ENCODE measurements at places on chromosomes 11 and 22. TPM values are rescaled to one million over a fixed set of nuclear protein-coding genes. Genes with fewer than 3 reads are reported as not detected.

GRCh38 chr11:69854713-69855112 lies 35.5 kb upstream of the FGF3 start:
- peaks cover 4% of the 10 kb centered on the region for H3K27me3 ChIP-seq
- no peaks in the 10 kb centered on the region for H3K36me3 ChIP-seq
- H3K4me3 ChIP-seq: no peak overlapping the region
- DNase-seq: no peak
- H3K4me1 ChIP-seq: no peaks in the 10 kb centered on the region
- H3K27ac ChIP-seq: no peak overlapping the region

DNA sequence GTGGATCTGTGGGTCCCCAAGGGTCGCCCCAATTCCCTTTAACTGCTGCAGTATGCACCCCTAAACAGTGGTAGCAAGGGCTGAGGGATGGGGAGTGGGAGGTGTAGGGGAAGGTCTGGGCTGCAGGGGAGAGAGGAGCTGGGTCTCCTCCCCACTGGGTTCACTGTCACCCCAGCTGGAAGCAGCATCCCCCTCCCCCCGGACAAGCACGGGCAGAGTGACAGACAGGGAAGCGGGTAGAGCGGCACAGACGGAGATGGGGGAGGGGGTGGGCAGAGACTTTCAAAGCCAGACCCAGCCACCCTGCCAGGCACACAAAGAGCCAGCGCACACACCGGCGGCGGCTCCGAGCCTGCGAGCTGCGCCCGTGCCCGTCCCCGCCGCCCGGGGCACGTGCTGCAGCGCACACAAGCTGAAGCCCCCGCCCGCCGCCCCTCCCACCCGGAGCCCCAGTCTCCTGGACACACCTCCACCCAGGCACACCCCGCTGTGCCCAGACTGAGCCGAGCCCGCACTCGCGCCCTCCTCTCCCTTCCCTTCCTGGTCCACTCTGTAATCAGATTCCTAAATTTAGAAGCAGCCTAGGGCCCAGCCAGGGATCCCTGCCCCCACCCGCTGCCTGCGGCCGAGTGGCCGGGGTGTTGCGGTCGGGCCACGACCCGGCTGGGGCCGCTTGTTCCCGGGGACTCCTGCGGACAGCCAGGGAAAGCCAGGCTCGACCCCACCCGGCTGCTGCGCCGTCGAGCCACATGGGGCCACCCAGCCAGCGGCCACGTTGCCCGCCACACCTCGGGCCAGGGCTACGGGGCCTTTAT lies 935 bp upstream of the RCOR2 start:
- no peaks in the 10 kb centered on the region for H3K36me3 ChIP-seq
- no peaks in the 10 kb centered on the region for H3K27me3 ChIP-seq
- H3K4me3 ChIP-seq: peak overlapping the region; percentile 19
- peak overlapping the region; percentile 89 for H3K27ac ChIP-seq
- no peaks in the 10 kb centered on the region for H3K4me1 ChIP-seq

- H3K27me3 ChIP-seq: no peaks in the 10 kb centered on the region
- no peak overlapping the region for H3K4me3 ChIP-seq
- no peak overlapping the region for H3K27ac ChIP-seq
- no peaks in the 10 kb centered on the region for H3K4me1 ChIP-seq
Observed at GRCh38 chr11:72543849-72544542, 109.7 kb upstream of the CLPB start.

GRCh38 chr11:85955531-85955930 lies 100.3 kb downstream of the CCDC83 start:
- H3K4me1 ChIP-seq: no peaks in the 10 kb centered on the region
- no peak for DNase-seq
- no peak overlapping the region for H3K4me3 ChIP-seq
- no peak overlapping the region for H3K27ac ChIP-seq
- H3K27me3 ChIP-seq: no peaks in the 10 kb centered on the region

DNA sequence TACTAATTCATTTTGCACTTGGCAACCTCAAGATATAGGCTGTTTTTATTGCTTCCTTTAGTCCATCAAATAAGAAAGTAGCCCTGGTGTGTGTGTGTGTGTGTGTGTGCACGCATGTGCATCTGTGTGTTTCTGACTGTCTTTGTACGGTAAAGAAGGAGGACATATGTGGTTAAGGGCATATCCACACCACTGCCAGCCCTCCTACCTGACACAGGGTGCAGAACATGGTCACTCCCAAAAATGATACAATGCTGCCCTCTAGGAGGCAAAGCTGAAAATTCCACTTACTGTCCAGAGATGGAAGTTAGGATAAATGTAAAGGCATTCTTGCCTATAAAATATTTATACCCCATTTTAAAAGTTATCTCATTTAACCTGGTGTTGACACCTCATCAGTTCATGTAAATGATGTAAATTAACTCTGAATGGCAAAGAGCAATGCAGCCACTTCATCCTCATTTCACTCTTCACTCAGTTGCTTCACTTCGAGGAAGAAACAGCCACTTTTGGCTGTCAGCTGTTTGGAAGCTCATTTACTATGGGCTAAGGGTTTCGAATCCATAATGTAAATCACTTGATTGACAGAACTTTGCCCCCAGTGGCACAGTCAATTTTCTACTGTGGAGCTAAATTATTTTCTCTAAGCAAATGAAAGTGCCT lies 83.1 kb upstream of the MTNR1B start:
- no peak overlapping the region for H3K27ac ChIP-seq
- H3K4me3 ChIP-seq: no peak overlapping the region
- no peaks in the 10 kb centered on the region for H3K4me1 ChIP-seq
- peaks cover 3% of the 10 kb centered on the region for H3K36me3 ChIP-seq

DNA sequence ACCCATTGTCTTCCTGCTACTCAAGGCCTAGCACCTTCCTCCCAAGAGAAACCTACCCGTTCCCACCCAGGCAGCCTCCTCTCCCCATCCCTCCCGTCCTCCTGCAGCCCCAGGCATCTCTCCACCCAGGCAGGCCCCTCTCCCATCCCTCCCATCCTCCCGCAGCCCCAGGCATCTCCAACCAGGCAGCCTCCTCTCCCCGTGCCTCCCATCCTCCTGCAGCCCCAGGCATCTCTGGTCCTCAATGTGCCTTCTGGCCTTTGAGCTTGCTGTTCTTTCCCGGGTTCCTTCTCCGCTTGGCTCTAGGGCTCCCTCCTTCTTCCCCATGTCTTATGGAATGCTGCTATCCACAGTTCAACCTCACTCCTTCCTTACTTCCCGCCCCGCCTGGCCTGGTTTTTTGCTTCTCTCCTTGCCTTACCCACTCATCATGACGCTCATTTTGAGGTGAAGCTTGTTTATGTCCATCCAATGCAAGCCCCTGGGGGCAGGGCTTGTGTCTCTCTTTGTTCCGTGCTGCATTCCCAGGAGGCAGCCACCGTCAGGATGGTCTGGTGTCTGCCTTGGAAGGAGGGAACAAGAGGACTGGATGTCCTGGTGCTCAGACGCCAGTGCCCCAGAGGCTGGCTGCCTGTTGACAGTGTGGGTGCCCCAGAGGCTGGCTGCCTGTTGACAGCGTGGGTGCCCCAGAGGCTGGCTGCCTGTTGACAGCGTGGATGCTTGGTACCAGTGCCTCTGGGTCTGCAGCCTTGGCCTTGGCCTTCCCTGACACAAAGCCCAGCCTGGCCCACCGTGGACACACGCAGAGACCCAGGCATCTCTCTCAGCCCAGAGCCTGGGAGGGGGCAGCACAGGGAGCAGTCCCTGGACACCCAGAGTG lies 815.7 kb downstream of the BRD1 start:
- H3K27ac ChIP-seq: peak overlapping the region; percentile 62
- DNase-seq: peak; percentile 60
- H3K27me3 ChIP-seq: no peaks in the 10 kb centered on the region
- no peak overlapping the region for H3K4me3 ChIP-seq

GRCh38 chr11:66970371-66970806 lies 4.7 kb upstream of the C11orf86 start:
- H3K27me3 ChIP-seq: no peaks in the 10 kb centered on the region
- peak overlapping the region; percentile 76 for H3K27ac ChIP-seq
- DNase-seq: no peak
- no peaks in the 10 kb centered on the region for H3K36me3 ChIP-seq
- no peak overlapping the region for H3K4me3 ChIP-seq

DNA sequence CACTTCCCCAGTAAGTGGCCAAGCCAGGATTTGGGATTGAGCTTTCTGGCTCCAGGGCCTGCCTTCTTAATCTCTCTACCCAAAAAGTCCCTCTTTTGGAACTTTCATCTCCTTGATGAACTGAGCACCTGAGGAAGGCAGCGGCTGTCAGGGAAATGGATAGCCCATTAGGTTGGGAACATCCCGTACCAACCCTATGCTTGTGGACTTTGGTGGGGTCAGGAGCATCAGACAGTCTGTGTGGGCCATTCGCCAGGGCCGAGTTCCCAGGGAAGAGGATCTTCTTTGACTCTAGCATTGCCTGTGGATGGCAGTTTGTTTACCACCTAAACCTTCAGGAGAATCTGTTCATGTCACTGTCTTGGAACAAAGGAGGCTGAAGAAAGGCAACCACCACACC lies 30.2 kb downstream of the ARHGEF17 start:
- H3K27me3 ChIP-seq: no peaks in the 10 kb centered on the region
- DNase-seq: no peak
- H3K36me3 ChIP-seq: no peaks in the 10 kb centered on the region
- no peak overlapping the region for H3K4me3 ChIP-seq
- H3K4me1 ChIP-seq: peaks cover 3% of the 10 kb centered on the region

Gene ST14
- 3.6 TPM for total RNA-seq

- peak overlapping the region; percentile 47 for H3K4me3 ChIP-seq
- no peaks in the 10 kb centered on the region for H3K4me1 ChIP-seq
- no peaks in the 10 kb centered on the region for H3K27me3 ChIP-seq
- H3K27ac ChIP-seq: no peak overlapping the region
- DNase-seq: no peak
Observed at GRCh38 chr22:19478045-19478900, 720 bp downstream of the UFD1 start.

- no peak overlapping the region for H3K4me3 ChIP-seq
- H3K36me3 ChIP-seq: no peaks in the 10 kb centered on the region
- DNase-seq: no peak
- no peaks in the 10 kb centered on the region for H3K4me1 ChIP-seq
Observed at GRCh38 chr22:22463855-22464540, 44.5 kb downstream of the ZNF280B start.

- peak; percentile 94 for DNase-seq
- H3K36me3 ChIP-seq: no peaks in the 10 kb centered on the region
- peak within 1 kb of the TSS; percentile 79 for H3K4me3 ChIP-seq
- H3K27me3 ChIP-seq: no peaks in the 10 kb centered on the region
- H3K27ac ChIP-seq: peak within 1 kb of the TSS; percentile 91
Observed at GRCh38 chr11:59142530-59143507, at the start of gene FAM111A. FAM111A (plus strand) TSS chr11:59142856; CDS start chr11:59148873, 6,017 bp downstream.

DNA sequence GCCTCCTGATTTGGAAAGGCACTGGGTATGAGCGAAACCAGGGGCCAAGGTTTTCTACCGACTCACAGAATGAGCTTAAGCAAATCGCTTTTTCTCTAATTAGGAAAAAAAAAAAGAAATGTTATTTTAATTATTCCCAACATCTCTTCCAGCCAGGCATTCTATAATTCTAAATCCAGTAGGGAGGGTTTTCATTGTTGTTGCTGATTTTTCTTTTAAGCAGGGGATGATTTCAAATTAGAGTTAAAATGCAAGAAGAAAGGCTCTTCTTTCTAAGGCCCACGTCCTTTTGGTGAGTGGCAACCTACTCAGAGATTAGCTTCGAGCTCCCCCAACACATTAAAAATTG lies 8.9 kb downstream of the MYH9 start:
- peak overlapping the region; percentile 48 for H3K27ac ChIP-seq
- no peaks in the 10 kb centered on the region for H3K36me3 ChIP-seq
- peaks cover 13% of the 10 kb centered on the region for H3K4me1 ChIP-seq
- H3K27me3 ChIP-seq: no peaks in the 10 kb centered on the region
- H3K4me3 ChIP-seq: no peak overlapping the region

DNA sequence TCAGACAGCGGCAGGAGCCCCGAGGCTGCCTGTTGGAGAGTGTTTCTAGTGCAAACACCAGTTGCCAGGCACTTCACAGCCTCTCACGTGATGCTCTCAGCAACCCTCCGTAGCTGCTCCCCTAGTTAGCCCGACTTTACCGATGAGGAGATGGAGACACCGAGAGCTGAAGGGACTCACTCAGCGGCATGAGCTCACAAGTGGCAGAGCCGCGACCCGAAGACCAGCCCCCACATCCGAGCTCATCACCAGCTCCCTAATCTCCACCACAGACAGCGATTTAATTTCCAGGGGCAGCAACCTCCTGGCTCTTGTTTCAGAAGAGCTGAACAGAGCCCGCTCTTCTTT lies 28.7 kb upstream of the RTL6 start:
- DNase-seq: no peak
- H3K36me3 ChIP-seq: no peaks in the 10 kb centered on the region
- no peak overlapping the region for H3K27ac ChIP-seq

- H3K27ac ChIP-seq: no peak overlapping the region
- no peak overlapping the region for H3K4me3 ChIP-seq
- no peaks in the 10 kb centered on the region for H3K4me1 ChIP-seq
- no peaks in the 10 kb centered on the region for H3K27me3 ChIP-seq
- no peaks in the 10 kb centered on the region for H3K36me3 ChIP-seq
Observed at GRCh38 chr11:9662273-9662672, 1.6 kb upstream of the SWAP70 start.

DNA sequence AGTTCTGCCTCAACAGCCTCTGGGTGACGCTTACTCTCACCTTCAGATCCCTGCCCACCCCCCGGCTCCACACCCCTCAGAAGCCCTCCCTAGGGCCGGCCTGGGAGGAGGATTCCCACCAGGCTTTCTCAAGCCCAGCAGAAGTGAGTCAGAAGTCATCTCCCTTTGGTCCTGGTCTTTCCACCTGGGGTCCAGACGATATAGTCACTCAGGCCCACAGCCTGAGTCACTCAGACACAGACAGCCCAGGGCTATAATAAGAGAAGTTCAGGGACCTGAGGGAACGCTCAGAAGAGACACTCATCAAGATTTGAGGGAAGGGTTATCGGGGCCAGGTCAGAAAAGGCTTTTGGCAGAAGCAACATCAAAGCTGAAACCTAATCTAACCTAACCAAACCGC lies 127.1 kb downstream of the SPATA19 start:
- H3K27ac ChIP-seq: no peak overlapping the region
- H3K4me1 ChIP-seq: no peaks in the 10 kb centered on the region
- no peak for DNase-seq
- no peaks in the 10 kb centered on the region for H3K36me3 ChIP-seq
- no peaks in the 10 kb centered on the region for H3K27me3 ChIP-seq
- no peak overlapping the region for H3K4me3 ChIP-seq

GRCh38 chr22:36343720-36344105 lies 44.1 kb downstream of the MYH9 start:
- peaks cover 13% of the 10 kb centered on the region for H3K36me3 ChIP-seq
- H3K27me3 ChIP-seq: no peaks in the 10 kb centered on the region
- H3K4me3 ChIP-seq: no peak overlapping the region

Gene EXPH5
- total RNA-seq: 4.5 TPM

DNA sequence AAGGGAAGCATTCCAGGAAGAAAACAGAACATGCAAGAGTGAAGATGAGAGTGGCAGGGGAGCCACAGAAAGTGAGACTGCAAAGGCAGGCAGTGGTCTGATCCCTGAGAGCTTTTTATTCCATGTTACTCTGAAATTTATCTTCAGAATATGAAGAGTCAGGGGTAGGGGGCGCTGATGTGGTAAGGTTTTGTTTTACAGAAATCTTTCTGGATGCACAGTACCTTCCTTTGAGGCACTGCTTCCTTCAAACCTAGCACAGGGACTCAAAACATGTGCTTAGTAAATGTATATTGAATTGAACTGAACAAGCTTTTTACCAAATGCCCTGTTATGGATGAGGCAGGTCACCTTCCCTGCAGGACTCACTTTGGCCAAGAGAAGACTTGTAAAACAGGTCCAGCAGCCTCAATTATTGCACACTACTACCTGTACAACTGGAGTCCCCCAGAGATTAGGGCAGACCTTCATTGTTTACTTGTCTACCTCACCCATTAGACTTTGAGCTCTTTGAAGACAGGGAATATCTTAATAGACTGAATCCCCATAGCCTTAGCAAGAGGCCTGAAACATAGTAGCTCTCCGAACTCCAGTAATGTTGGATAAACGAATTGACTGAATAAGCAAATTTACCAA lies 2.2 kb downstream of the PAK1 start:
- H3K27me3 ChIP-seq: no peaks in the 10 kb centered on the region
- H3K27ac ChIP-seq: no peak overlapping the region
- no peak overlapping the region for H3K4me3 ChIP-seq
- H3K4me1 ChIP-seq: no peaks in the 10 kb centered on the region
- DNase-seq: no peak
